ENCODE measurements at places on chromosomes 7 and 10. TPM values are rescaled to one million over a fixed set of nuclear protein-coding genes. Genes with fewer than 3 reads are reported as not detected.

DNA sequence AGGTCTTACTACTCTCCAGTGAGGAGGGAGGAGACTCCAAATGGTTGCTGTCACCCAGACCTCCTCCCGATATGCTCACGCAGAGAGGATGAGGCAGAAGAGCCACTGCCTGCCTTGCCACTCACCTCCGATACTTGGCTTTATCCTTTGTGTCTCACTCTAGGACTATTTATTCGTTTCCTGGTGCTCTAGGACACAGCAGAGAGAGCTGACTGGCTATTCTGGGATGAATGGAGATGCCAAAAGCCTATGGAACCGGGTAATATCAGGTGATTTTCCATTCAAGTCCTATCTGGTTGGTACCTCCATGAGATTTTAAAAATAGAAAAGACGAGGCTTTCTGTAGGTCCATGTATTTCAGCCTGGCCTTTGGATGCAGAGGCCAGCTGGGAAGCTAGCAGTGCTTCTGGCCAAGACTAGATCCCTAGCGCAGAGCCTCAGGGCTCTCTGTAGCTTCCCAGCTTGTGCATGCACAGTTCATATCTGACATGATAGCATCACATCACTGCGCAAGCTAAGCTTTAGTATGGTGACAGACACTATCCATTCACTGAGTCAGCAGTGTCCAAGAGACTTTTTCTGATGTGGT is 239.0 kb upstream of the ANKRD30A start:
- DNase-seq, result no peak

DNA sequence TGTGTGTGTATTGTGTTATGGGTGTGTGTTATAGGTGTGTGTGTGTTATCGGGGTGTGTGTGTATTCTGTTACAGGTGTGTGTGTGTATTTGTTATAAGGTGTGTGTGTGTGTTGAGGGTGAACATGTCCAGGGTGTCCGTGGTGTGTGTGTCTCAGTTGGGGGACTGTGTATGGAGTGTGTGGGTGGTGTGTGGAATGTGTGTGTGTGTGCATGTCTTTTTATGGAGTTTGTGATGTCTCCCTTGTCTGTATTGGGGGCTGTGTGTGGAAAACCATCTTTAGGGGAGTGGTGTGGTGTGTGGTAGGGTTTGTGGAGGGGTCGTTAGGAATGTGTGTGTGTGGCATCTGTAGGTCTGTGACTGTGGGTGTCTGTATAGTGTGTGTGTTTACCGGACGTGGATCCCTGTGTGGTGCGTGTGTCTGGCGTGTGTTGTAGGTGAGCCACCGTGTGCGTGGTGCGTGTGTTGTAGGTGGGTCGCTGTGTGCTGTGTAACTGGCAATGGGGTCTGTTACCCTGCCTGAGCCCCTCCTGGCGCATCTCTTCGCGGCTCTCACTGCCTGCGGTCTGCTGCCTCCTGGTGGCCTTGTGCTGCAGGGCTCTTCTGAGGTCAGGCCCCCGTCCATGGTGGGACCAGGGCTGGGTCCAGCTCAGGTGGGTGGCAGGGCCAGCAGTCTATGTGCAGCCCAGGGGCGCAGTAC is 61.7 kb downstream of the PALD1 start:
- DNase-seq, result peak; percentile 84

The TRIM50 gene
- total RNA-seq, result not detected

DNA sequence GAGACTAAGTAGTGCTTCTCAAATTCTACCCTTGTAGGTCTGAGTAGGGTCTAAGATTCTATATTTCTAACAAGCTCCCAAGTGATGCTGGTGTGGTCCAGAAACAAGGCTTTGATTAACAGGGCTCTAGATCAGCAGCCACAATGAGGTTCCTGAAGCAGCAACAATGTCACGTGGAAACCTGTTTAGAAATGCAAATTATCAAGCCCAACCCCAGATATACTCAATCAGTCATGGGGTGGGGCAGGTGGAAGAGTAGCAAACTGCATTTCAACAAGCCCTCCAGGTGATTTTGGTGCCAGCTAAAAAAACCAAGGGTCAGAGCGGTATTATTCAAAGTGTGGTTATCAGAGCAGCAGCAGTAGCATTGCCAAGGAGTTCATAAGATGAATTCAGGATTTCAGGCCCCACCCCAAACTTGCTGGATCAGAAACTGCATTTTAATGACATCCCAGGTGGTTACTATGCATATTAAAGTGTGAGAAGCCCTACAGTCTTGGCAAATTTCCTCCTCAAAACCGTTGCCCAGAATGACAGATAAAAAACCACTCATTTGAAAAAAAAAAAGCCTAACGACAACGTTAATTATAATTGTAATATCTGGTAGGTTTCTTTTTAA is 199.2 kb downstream of the AHR start:
- DNase-seq, result peak; percentile 23

The CLDN4 gene
- total RNA-seq, result 18.6 TPM

The HOXA3 gene
- total RNA-seq, result not detected

- no peak for DNase-seq
Measured at GRCh38 chr7:8592167-8592566, 158.8 kb downstream of the NXPH1 start.

The CYP3A7 gene
- total RNA-seq, result not detected

The MET gene
- 23.1 TPM for total RNA-seq

The EGR2 gene
- 2.3 TPM for total RNA-seq

- DNase-seq, result no peak
Measured at GRCh38 chr7:7702826-7703225, 15.6 kb downstream of the RPA3 start.

The ACTL6B gene
- total RNA-seq, result not detected

- DNase-seq, result no peak
Measured at GRCh38 chr10:96683710-96684109, 36.6 kb downstream of the PIK3AP1 start.

The GNAI1 gene
- total RNA-seq, result 26.8 TPM

DNA sequence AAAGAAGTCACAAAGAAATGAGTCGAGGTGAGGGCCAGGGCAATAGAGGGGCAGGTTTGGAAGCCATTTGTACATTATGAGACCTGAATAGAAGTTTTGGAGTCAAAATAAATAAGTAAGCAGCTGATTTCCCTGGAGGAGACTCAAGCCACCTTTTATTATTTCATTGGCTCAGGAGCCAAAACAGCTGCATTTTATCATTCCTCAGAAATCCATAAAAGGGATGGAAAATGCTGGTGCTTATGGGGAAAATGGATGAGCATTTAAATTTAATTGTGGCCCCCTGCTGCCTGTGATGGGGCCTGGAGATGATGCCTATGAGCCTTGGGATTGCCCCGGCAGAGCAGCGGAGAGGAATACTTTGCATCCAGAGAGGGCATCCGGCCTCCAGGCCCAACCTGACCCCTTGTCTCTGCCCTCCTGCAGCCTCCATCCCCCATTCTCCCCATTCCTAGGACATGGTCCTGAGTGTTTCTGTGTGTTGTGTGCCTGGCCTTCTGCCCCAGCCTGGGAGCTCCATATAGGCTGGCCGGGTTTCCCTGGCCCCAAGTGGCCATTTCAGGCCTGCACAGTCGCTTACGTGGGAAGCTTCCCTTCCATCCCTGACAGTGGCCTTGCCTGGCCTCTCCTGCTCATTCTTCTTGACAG is 296.8 kb upstream of the ZMIZ1 start:
- DNase-seq, result no peak

The STEAP1B gene
- 13.9 TPM for total RNA-seq

DNA sequence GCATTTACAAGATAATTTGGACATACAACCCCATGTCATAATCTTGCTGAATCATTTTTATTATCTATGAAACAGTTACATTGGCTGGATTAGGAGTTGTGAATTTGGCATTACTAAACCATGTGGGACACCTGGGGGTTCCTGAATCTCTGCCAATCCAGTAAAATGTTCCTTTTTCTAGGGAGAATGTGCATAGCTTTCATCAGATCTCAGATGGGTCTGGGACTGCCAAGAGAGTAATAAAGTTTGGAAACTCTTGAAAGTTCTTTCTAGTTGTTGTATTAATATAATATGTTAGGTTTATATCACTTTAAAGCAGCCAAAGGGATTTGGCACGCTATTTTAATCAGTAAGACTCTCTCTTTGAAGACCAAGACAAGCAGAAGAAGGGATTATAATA is 62.7 kb downstream of the SEMA3E start:
- DNase-seq, result no peak

The LIPJ gene
- 0.14 TPM for total RNA-seq

The SLC13A1 gene
- not detected for total RNA-seq

DNA sequence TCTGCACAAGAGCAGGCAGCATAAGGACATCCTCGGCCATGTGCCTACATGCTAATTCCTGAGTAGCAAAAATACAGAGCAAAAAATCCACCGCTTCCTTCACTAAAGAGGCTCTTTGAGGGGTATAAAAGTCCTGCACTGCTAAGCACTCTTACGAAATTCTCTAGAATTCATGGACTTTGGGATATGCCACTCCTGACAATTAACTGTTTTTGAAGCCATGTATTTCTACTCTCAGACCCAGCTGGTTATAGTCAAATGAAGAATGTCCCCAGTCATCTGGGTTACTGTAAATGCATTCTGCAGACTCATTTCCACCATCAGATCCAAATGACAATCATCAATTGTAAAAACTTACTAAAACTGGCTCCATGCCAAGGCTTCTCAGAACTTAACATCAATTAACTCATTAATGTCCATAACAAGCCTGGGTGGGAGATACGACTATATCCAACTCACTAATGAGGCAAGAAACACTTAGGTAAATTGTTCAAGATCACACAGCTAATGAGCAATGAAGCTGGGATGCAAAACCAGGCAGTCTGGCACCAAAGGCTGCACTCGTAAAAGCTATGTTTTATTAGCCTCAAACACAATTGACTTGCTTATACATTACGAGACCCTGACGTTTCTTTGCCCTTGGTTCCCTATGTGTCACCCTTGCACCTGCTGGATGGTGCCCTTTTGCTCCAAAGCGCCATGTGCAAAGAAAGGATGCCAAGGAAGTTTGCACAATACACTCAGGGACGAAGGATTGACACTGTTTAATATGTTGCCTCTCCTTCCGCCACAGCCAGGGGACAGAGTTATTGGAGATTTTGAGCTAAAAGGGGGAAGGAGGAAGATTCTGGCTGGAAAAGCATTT is 250.4 kb downstream of the ELMO1 start:
- no peak for DNase-seq

GRCh38 chr7:28173531-28173930 is 7.1 kb downstream of the JAZF1 start:
- DNase-seq, result no peak

The CYP2C18 gene
- 0.97 TPM for total RNA-seq

- DNase-seq, result no peak
Measured at GRCh38 chr7:4077980-4078379, 604.1 kb upstream of the FOXK1 start.

The NME8 gene
- 0.14 TPM for total RNA-seq

The AGAP6 gene
- 12.9 TPM for total RNA-seq

GRCh38 chr7:29330136-29330535 is 135.6 kb downstream of the CHN2 start:
- DNase-seq, result no peak

The CPA4 gene
- not detected for total RNA-seq

DNA sequence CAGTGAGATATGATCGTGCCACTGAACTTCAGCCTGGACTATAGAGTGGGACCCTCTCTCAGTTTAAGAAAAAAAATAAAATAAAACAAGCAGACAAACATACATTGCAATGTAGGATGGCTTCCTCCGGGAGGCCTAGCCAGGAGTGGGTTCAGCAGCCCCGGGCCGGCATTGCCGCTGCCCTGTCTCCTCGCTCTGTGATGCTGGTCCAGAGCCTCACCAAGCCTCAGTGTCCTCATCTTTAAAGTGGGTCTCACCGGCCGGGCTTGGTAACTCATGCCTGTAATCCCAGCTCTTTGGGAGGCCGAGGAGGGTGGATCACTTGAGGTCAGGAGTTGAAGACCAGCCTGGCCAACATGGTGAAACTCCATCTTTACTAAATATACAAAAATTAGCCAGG is 71.6 kb downstream of the PTPRE start:
- no peak for DNase-seq

DNA sequence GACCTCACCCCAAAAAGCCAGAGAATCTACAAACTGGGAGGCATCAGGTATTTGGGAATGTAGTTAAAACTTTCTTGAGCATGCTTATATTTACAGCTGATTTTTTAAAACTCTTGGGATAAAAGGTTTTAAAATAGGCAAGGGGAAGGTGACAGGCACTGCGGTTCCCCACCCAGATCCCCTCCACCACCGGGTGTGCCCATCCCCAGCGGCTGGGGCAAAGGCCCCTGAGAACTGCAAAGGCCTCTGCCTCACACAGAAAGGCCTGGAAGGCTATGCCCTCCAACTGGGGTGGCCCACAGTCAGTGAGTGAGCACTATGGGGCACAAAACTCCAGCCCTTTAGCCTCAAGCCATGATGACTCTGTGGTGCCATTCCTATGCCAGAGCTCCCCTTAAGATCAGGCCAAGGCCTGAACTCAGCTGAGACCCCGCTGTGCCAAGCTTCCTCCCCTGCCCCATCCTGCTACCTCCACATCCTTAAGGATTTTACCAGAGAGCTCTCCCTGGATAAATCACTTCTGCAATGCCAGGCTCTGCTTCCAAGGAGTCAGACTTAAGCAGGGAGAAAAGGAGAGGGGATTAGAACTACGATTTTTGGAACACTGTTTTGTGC is 299.1 kb downstream of the GRID1 start:
- DNase-seq, result no peak

The FAM221A gene
- 29.9 TPM for total RNA-seq

DNA sequence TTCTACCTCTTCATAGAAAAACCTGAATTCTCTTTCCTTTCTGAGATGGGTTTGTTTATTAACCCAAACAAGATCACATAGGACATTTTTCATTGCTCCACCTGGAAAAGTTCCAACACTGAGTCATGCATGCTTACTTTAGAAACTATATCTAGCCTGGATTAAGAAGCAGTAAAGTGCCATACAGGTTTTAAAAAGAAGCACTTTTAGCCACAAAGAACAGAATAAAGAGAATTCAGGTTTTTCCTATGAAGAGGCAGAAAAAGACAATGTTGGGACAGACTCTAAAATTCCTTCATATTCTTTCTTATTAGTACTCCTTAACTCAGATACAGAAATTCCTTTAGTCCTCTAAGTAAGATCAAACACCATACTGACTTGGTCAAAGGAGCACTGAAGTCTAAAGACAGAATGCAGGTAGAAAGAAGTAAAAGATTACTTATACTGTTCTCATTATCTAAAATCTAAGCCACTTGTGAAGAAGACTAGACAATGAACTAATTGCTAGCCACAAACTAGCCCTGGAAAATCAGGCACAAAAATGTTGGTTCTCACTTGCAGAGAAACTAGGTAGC is 241.3 kb downstream of the ANK3 start:
- DNase-seq, result no peak
